ENCODE measurements at places on chromosomes 7 and 10. TPM values are rescaled to one million over a fixed set of nuclear protein-coding genes. Genes with fewer than 3 reads are reported as not detected.
A peak's percentile ranks its signal among the peaks of the same experiment; 100 is the strongest.

- H3K4me3 ChIP-seq: no peak overlapping the region
- peaks cover 7% of the 10 kb centered on the region for H3K4me1 ChIP-seq
- H3K27me3 ChIP-seq: no peaks in the 10 kb centered on the region
These were observed 63.9 kb upstream of the AHR start for GRCh38 chr7:17234398-17235031.

GRCh38 chr7:113374955-113375354 is 256.6 kb upstream of the SMIM30 start:
- no peak for DNase-seq
- H3K36me3 ChIP-seq: no peaks in the 10 kb centered on the region
- H3K27ac ChIP-seq: no peak overlapping the region
- H3K4me1 ChIP-seq: peaks cover 18% of the 10 kb centered on the region
- H3K4me3 ChIP-seq: no peak overlapping the region
- H3K27me3 ChIP-seq: no peaks in the 10 kb centered on the region

DNA sequence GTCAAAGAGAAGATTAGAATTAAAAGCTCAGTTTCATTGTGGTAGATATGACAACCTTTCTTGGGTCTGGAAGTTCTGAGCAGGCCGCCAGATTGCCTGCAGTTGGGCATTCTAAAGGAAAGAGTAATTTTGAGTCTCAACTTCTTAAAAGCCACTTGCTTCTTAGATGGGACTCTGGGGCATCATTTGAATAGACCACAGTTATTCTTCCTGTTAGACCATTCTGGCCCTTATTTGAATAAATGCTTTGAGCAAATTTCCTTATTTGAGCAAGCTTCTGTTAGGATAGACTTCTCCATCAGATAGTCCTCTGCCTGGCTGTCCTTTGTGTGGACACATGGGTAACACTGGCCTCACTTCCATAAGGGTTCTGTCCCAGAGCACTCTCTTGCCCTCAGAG is 40.2 kb downstream of the SND1 start:
- H3K27ac ChIP-seq: no peak overlapping the region
- peaks cover 58% of the 10 kb centered on the region for H3K36me3 ChIP-seq
- H3K4me3 ChIP-seq: no peak overlapping the region
- H3K4me1 ChIP-seq: no peaks in the 10 kb centered on the region
- no peak for DNase-seq

DNA sequence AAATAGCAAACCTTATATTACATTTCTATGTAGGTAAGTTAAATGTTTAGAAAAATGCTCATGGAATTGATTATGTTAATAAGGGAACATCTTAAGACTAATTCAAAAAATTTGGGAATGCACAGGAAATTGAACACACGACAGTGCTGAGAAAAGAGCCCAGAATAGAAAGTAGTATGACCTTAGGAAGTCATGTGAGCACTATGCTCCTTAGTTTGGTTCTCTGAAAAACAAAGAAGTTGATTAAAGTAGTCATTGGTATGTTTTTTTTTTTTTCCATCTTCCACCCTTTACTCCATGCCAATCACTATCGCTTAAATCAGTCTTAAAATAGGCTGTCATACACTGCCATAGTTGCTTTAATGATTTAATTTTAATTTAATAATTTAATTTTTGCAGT is 242.9 kb downstream of the ANKRD7 start:
- H3K4me3 ChIP-seq: no peak overlapping the region
- DNase-seq: no peak
- no peaks in the 10 kb centered on the region for H3K4me1 ChIP-seq
- no peaks in the 10 kb centered on the region for H3K36me3 ChIP-seq

GRCh38 chr7:43871064-43871463 is 1.7 kb upstream of the MRPS24 start:
- no peaks in the 10 kb centered on the region for H3K27me3 ChIP-seq
- DNase-seq: no peak
- no peak overlapping the region for H3K4me3 ChIP-seq
- no peak overlapping the region for H3K27ac ChIP-seq
- H3K4me1 ChIP-seq: no peaks in the 10 kb centered on the region

GRCh38 chr10:89550509-89550908 is 15.1 kb upstream of the SLC16A12 start:
- no peak overlapping the region for H3K4me3 ChIP-seq
- H3K4me1 ChIP-seq: no peaks in the 10 kb centered on the region
- H3K36me3 ChIP-seq: no peaks in the 10 kb centered on the region
- no peak overlapping the region for H3K27ac ChIP-seq

GRCh38 chr7:137985253-137985896 is 16.5 kb downstream of the CREB3L2 start:
- H3K36me3 ChIP-seq: no peaks in the 10 kb centered on the region
- no peak overlapping the region for H3K4me3 ChIP-seq
- H3K4me1 ChIP-seq: peaks cover 20% of the 10 kb centered on the region
- H3K27me3 ChIP-seq: no peaks in the 10 kb centered on the region
- no peak overlapping the region for H3K27ac ChIP-seq
- DNase-seq: no peak

GRCh38 chr7:71661671-71662224 is 529.8 kb downstream of the GALNT17 start:
- H3K4me3 ChIP-seq: no peak overlapping the region
- no peaks in the 10 kb centered on the region for H3K4me1 ChIP-seq
- H3K27ac ChIP-seq: no peak overlapping the region
- peak; percentile 37 for DNase-seq
- no peaks in the 10 kb centered on the region for H3K36me3 ChIP-seq

DNA sequence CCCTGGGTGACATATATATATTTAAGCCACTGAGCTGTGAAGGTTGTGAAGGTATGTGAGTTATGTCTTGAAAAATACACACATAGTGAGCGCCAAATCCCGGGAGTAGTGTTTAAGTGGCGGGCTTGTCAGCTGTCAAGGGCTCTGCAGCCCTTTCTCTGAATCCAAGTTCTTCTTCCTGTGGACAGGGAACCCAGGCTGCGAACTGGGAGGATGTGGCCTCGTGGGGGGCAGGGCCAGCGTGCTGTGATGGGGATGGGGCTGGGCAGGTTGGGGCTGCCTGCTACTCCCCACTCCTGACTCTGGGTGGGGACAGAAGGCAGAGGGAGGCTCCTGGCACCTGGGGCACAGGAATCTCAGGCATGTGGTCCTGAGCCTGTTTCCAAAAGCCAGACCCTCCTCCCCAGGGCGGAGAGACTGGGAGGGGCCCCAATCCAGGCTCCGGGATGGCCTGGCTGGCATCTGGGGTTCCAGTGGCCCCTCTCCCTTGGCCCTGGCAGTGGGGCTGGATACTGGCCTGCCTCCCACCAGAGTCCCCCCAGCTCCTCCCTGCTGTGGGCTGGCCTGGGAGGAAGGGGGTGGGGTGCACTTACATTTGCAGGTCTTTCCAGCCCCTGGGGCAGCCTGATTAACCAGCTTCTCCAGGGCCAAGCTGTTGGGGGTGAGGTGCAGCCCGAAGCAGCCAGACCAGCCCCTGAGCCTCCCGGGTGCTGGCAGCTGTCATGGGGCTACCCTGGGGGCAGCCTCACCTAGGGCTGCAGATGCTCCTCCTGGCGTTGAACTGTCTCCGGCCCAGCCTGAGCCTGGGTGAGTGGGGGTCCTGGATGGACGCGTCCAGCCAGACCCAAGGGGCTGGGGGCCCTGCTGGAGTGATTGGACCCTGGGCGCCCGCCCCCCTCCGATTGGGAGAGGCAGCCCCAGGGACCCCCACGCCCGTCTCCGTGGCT is at the start of gene UPK3B:
Gene UPK3B (plus strand): TSS at position 622 of the 947 bp plus-strand sequence. CDS start 101 bp downstream, at position 723.
- no peaks in the 10 kb centered on the region for H3K27me3 ChIP-seq
- no peaks in the 10 kb centered on the region for H3K36me3 ChIP-seq
- H3K4me1 ChIP-seq: peaks cover 28% of the 10 kb centered on the region
- peak within 1 kb of the TSS; percentile 13 for H3K4me3 ChIP-seq

GRCh38 chr7:34844936-34845665 is 187.1 kb downstream of the NPSR1 start:
- H3K4me3 ChIP-seq: no peak overlapping the region
- no peaks in the 10 kb centered on the region for H3K36me3 ChIP-seq
- no peak overlapping the region for H3K27ac ChIP-seq
- no peaks in the 10 kb centered on the region for H3K27me3 ChIP-seq
- no peak for DNase-seq
- peaks cover 3% of the 10 kb centered on the region for H3K4me1 ChIP-seq

- peaks cover 13% of the 10 kb centered on the region for H3K4me1 ChIP-seq
- DNase-seq: no peak
- H3K27ac ChIP-seq: no peak overlapping the region
- no peak overlapping the region for H3K4me3 ChIP-seq
- no peaks in the 10 kb centered on the region for H3K27me3 ChIP-seq
These were observed 141.4 kb downstream of the TMEM168 start for GRCh38 chr7:112648781-112649180.

DNA sequence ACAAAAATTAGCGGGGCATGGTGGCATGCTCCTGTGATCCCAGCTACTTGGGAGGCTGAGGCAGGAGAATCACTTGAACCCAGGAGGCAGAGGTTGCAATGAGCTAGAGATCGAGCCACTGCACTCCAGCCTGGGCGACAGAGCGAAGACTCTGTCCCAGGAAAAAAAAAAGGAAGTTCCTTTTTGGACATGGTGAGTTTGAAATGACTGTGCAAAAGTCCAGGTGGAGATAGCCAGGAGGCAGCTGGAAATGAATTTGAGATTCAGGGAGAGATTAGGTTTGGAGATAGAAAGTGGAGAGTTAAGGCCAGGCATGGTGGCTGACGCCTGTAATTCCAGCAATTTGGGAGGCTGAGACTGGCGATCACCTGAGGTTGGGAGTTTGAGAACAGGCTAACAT is 139.1 kb downstream of the MARCHF5 start:
- H3K36me3 ChIP-seq: no peaks in the 10 kb centered on the region
- no peaks in the 10 kb centered on the region for H3K27me3 ChIP-seq
- DNase-seq: no peak
- H3K4me3 ChIP-seq: no peak overlapping the region
- no peak overlapping the region for H3K27ac ChIP-seq

- no peaks in the 10 kb centered on the region for H3K36me3 ChIP-seq
- no peaks in the 10 kb centered on the region for H3K4me1 ChIP-seq
These were observed 18.7 kb downstream of the PRSS2 start for GRCh38 chr7:142789441-142789840.

- DNase-seq: no peak
- no peaks in the 10 kb centered on the region for H3K4me1 ChIP-seq
- H3K27me3 ChIP-seq: no peaks in the 10 kb centered on the region
- H3K36me3 ChIP-seq: no peaks in the 10 kb centered on the region
- no peak overlapping the region for H3K4me3 ChIP-seq
These were observed 29.9 kb upstream of the HNRNPH3 start for GRCh38 chr10:68301790-68302502.

- H3K27me3 ChIP-seq: no peaks in the 10 kb centered on the region
- DNase-seq: no peak
- H3K4me3 ChIP-seq: no peak overlapping the region
These were observed 3.9 kb upstream of the SAR1A start for GRCh38 chr10:70174058-70174741.

GPR15LG gene
- not detected for total RNA-seq

EVX1 gene
- not detected for total RNA-seq

ZCWPW1 gene
- total RNA-seq: 1.1 TPM

CPXM2 gene
- total RNA-seq: not detected
